ENCODE measurements at places on chromosomes 12 and 14. TPM values are rescaled to one million over a fixed set of nuclear protein-coding genes. Genes with fewer than 3 reads are reported as not detected.

Gene CCNK
- 80.1 TPM for total RNA-seq

- DNase-seq = peak; percentile 37
These were observed 92.9 kb upstream of the EGLN3 start for GRCh38 chr14:34043627-34044372.

Gene PDE6H
- not detected for total RNA-seq

Gene DAD1
- 127 TPM for total RNA-seq

Gene SRRM4
- 1.1 TPM for total RNA-seq

DNA sequence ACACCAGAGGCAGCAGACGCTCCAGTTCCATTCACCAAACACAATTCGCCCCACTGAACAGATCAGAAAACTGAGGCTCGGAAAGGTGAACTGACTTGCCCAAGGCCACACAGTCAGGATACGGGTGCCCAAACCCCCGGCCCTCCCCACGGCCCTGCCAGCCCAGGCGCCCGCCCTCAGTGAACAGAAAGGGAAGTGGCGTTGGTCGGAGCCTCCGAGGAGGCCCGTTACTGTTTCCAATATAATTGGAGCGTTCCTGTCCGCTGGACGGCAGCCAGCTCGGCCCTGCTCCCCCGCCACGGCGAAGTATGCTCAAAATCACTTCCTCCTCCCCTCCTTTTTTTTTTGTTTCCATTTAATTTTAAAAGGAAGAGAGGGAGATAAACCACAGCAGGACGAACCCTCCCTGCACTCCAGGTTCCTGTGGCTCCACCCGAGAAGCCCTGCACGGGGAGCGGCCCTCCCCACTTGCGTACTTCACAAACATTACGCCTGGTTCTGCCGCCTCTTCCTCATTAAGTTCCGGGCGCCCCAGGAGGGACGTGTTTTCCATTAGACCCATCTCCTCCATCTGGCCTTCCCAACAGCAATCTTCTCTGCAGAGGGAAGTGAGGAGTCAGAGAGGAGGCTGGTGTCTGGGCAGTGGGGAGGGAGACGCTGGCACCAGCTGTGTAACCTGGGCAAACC, 61.1 kb downstream of the NCOR2 start:
- peak; percentile 52 for DNase-seq

Gene CMAS
- total RNA-seq = 46.7 TPM

- DNase-seq = no peak
These were observed 73.8 kb upstream of the OSBPL8 start for GRCh38 chr12:76633415-76633814.

Gene CDC42BPB
- 97.3 TPM for total RNA-seq

DNA sequence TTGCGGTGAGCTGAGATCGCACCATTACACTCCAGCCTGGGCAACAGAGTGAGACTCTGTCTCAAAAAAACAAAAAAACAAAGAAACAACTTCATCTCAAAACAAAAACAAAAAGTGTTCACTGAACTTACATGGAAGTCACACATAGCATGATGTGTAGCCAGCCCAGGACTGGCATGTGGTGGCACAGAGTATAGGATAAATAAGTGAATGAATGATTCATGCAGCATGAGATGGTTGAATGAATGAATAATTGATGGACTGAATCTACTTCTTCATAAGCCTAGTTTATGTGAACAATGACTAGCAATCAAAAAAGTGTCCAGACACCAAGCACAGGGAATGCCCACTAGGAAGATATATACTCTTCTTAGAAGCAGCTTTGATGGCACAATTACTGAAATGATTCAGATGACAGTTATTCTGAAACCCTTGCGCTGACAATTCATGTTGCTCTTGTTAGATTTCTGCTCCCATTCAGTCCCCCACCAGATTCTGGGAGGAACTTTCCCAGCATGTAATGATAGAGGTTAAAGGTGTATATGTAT, 31.6 kb upstream of the SERPINA6 start:
- no peak for DNase-seq

DNA sequence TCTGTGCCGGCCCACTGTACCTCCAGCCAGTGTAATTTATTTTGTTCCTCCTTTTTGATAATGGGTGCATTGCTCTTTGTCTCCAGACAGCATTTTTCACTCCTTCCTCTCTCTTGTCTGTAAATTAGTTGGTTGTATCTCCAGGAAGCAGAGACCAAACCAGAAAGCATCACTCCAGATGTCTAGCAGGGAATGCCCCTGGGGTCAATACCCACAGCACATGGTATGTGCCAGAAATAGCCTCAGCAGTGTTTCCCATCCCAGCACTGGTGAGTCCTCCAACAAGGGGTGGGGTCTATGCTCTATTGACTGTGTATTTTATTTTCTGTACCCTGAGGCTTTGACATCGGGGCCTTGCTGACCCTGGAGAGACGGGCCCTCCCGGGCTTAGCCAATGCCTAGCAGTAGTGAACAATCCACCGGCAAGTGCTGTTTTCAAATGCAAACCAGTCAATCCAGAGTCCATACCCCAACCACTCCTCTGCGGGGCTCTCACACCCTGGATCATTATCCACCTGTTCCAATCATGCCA, 50.2 kb upstream of the FZD10 start:
- DNase-seq = no peak

GRCh38 chr12:34342048-34342447, 319.8 kb downstream of the ALG10 start:
- no peak for DNase-seq

GRCh38 chr12:21296348-21296747, 38.4 kb downstream of the SLCO1A2 start:
- no peak for DNase-seq

- DNase-seq = no peak
These were observed 46.8 kb downstream of the TMEM30B start for GRCh38 chr14:61234215-61234916.

DNA sequence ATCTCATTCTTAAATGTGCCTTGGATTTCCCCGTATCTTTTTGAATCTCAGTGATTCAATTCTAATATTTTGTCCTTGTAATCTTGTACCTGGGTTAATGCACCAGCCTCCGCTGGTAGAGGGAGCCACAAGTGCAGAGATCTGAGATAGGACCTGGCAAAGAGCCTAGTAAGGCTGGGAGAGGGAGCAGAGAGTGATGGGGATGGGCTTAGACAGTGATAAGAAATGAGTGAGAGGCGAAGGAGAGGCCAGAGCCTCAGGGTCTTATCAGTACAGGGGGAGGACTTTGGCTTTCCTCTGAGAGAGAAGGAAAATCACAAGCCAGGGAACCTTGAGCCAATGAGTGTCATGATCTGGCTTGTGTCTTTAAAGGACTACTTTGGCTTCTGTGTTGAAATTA, 30.5 kb upstream of the LMNTD1 start:
- peak; percentile 44 for DNase-seq

DNA sequence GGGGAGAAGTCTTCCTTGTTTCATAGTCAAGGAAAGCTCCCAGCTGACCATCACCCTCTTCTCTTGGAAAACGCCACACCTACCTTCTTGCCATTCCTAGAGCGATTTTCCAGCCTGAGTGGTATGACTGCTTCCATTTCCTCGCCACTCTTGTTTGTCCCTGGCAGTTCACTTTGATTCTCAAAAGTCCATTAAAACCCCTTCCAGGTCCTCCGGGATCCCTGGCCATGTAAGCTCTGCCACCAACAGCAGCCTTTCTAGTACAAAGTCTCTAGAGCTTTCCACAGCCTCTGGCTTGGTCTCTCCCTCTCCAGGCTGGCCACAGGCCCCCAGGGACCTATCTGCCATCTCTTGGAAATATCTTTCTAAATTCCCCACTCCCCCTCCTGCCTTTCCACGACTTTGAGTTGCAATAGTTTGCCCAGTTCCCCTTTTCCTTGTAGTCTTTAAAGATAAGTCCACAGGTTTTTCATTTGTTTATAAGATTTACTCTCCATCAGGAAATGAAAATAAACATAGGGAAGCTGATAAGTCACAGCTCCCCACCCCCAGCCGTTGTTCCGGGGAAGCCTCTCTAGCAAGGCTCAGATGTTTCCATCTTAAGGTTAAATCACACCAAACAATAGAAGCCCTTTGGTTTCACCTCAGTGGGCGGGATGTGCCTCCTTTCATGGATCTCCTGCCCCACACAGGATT, 42.9 kb upstream of the SINHCAF start:
- DNase-seq = peak; percentile 50

- DNase-seq = peak; percentile 72
These were observed at the start of gene RIN3 for GRCh38 chr14:92513204-92513965. Gene RIN3 (plus strand): TSS chr14:92513781. CDS start chr14:92513933, 152 bp downstream.

GRCh38 chr12:42255221-42255865, 17.3 kb upstream of the YAF2 start:
- no peak for DNase-seq

DNA sequence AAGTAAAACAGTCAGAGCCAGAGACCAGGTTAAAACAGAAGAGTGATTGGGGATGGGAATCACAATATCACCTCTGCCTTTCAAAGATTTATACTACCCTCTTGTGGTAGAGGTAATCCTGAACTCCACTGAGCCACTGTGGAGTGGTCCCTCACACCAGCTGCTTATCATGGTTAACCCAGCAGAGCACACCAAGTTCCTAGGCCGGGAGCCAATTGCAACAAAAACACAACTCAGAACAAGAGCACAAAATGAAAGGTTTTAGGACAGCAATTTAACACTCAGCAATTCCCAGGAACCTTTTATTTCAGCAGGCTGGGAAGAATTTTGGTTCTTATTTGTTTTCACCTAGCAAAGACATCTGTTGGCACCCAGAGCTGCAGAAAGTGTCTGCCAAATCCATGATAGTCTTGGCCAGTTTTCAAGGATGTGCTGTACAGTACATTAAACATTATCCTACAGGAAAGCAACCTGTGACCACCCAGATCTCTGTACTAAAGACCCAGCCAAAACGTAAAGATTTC, 220.5 kb upstream of the ATXN7L3B start:
- DNase-seq = peak; percentile 57

DNA sequence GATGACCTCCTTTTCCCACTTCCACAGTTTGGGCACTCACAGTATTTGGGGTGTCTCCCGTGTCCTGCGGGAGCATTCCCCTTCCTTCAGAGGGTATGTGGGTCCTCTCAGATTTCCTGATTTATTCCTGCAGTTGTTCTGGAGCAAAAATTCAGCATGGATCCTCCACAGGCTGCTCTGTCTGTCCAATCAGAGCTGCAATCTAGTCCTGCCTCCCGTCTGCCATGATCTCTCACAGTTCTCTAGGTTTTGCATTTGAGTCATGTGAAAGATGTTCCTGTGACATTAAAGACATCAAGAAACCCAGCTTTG, 435.9 kb downstream of the TMTC2 start:
- no peak for DNase-seq

DNA sequence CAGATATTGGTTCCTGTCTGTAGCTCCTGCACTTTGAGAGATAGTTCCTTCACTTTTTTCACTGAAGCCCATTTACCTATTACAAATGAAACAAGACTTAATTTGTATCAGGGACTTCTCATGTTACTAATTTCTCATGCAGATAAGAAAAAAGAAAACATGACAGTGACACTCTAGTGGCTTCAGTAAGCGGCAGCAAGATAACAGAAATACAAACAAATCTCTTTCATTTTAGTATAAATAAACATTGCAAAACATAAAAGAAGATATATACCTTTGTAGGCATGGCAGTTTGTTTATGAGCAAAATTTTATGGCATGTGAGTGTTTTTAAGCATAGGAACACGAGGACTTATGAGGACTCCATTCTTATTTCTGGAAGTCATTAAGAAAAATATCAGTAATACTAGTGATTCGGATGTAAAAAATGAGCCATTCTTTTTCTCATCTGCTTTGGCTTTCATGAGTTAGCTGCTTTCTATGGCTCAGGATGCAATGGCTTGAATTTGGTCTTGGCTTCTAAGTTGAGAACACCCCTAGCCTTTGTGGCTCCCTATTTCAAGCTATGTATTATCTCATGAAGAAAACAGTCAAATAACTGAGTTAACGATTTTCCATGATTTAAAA, 310.1 kb upstream of the RGS6 start:
- DNase-seq = no peak

GRCh38 chr12:75478116-75478794, 2.3 kb upstream of the GLIPR1 start:
- no peak for DNase-seq

DNA sequence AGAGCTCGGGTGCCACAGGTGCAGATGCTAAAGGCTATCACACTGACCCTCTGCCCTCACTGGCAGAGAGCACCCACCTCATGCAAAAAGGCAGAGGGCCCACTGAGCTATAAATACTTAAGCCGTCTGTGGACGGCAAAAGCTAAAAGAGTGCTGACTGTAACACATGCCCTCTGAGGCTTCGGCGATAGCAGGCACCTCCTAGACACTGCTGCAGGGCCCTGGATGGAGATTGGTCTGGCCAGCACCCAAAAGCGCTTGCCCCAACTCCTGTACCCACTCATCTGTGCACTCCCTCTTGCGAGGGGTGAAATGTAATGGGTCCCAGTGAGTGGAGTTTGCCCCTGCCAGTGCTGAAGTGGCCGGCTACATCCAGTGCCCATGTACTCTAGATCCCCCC, 148.7 kb downstream of the SLC16A7 start:
- no peak for DNase-seq

All from H9 (cell line).